RPMI7951 (cell line): ENCODE measurements at places on chromosomes 7 and 10. TPM values are rescaled to one million over a fixed set of nuclear protein-coding genes. Genes with fewer than 3 reads are reported as not detected.

OR6V1 gene
- total RNA-seq = not detected in 2 replicates

PLA2G12B gene
- not detected in 2 replicates for total RNA-seq

DDC gene
- total RNA-seq = 0.39 TPM in 1 of 2 replicates, not detected in the other

WEE2 gene
- total RNA-seq = not detected in 2 replicates

NUTM2B gene
- 0.24 and 0.29 TPM in 2 replicates for total RNA-seq

PPRC1 gene
- total RNA-seq = 10.6 and 14.7 TPM in 2 replicates

TRIM50 gene
- total RNA-seq = not detected in 2 replicates

PWWP2B gene
- 4.7 and 5.2 TPM in 2 replicates for total RNA-seq

NUTM2E gene
- not detected in 2 replicates for total RNA-seq

FAM241B gene
- total RNA-seq = 0.36 TPM in 1 of 2 replicates, not detected in the other

CALML3 gene
- not detected in 2 replicates for total RNA-seq

MYOF gene
- total RNA-seq = 46.2 and 57.1 TPM in 2 replicates

FRG2B gene
- total RNA-seq = 0.36 and 0.39 TPM in 2 replicates

KLF14 gene
- under 0.01 and 0.12 TPM in 2 replicates for total RNA-seq

POLD2 gene
- 193 and 210 TPM in 2 replicates for total RNA-seq

TSPAN13 gene
- 4.4 and 5.5 TPM in 2 replicates for total RNA-seq
